ENCODE measurements at places on chromosomes 6 and 20.

DNA sequence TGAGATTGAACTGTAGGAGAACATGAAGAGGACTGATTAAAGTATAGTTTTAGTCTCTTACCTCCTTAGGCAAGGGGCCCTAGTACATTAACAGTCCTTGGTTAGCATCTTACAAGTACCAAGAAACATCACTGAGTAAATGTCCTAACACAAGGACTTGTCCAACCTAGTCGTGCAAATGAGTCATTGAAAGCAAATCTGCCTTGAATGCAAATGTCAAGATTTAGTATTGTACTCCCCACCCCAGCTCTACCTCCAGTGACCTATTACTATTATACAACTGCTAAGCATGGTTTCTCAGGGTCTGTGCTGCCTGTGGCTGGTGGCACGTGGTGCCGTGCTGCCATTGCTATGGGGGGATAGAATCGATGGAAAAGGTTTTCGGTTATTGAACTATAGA lies 138.4 kb downstream of the PLCB4 start:
- DNase-seq = no peak

DNA sequence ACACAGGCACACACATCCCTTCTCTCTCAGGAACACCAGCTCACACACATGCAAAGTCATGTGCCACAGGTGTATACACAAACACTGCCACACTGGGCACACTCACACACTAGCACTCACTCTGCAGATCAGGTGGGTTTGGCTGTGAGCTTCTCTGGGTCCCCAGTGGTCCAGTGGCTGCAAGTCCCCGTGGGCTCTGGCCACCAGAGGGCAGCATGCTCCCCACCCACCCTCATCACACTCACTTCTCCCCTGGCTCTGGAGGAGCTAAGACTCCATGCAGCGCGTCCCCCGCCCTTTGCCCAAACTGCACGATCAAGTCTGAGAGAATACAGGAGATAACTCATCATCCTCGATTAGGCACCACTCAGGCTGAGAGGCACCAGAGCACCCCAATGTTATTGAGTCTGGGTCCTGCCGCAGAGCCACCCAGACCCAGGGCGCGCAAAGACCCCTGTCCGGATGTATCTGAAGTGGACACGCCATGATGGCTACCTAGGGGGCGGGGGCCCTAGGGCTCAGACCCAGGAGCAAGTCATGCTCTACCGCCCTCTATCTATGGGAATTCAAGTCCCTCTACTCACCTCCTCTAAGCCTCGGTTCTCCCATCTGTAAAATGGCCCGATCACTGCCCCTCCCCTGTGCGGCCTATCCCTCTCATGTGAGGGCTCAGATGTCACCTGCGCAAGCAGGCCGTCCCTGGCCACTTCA lies 90.5 kb downstream of the GRM4 start:
- DNase-seq = peak; percentile 5

- no peak for DNase-seq
Measured at GRCh38 chr20:6959900-6960312, 192.4 kb downstream of the BMP2 start.

DNA sequence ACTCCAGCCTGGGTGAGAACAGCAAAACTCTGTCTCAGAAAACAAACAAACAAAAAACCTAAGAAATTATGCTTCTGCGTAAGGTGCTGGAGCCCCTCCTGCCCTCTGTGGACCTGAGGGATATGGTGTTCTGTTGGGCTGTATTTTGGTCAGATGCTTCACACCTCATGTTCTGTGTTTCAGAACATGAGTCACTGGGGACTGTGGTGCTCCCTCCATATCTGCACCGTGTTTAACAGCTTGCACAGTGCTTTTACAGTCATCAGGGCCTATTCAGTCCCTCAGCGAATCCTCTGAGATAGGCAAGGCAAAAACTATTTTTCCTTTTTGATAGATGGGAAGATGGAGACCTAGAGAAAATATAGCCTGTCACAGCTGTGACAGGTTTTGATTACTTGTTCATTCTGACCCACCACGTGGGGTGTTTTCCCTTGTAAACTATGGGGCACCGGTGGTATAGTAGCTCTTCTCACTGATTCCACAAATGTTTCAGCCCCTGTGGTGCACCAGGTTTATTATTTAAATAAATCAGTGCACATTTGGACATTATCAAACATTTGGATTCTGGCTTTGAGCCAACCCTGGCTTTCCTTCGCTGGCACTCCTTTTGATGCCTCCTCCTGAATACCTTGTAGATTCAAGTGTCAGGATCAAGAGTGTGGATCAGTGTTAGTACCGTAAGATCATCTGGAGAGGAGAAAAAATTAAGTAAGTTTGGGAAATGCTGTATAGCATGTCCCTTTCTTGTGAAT lies 9.6 kb downstream of the TTPAL start:
- no peak for DNase-seq

DNA sequence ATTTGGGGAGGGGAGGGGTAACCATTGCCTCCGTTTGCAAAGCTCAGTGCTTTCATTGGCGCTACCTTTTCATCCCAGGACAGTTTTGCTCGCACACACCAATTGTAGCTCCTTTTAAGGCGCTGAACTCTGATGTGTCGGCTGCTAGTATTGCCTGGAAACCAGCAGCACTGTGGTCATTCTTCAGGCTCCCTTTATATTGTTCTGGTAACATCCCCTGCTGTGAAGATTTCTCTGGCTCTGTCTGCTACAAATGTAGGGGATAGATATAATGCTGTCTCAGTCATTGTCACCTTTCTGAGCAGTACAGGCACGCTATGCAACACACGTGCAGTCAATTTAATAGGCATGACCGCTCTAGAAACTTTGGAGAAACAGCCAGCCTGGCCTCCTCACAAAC lies 172.9 kb upstream of the SASH1 start:
- DNase-seq = no peak

- DNase-seq = no peak
Measured at GRCh38 chr6:170049641-170050561, 241.0 kb downstream of the DLL1 start.

DNA sequence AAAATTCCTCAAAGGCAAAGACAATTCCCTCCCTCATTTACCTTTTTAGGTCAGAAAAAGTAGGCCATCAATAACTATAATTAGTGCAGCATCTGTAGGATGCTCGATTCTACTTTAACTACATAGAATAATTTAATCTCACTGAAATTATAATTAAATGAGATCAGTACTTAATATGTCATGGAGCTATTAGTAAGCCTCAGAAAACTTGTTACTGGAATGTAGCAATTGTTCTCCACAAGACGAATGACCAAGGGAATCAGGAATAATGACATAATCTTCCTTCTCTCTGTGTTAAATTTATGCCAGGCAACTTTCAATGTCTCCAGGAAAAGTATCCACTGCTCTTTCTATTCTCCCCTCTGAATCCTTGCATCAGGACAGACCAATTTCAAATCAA lies 34.1 kb downstream of the SESN1 start:
- no peak for DNase-seq

GRCh38 chr6:13370623-13371022 lies 42.3 kb upstream of the TBC1D7 start:
- DNase-seq = no peak

DNA sequence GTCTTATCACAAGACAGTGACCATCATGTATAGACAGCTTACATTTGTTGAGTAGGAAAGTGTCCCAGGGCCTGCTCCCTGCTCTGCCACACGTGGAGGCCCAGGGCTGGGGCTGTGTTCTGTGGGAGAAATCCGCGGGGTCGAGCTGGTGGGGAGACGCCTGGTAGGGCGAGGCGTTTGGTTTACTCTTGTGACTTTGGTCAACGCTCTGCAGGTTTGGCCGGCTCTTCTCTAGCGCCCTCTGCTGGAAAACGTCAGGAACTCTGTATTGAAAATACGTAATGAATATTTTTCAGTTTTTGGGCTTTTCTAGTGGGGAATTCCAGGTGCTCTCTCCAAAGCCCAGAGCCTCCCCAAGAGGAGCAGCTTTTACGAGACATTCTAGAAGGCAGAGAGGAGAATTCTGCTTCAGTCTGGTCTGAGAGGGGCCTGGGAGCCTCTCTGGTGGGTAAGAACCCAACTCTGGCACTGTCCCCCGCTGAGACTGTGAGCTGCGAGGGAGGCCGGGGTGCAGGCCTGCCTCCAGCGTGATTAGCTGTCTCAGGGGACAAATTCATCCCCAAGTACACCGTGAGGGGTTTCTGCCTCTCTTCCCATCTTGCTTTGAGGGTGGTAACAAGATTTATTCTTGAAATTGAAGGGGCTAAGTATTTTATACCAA lies 112.6 kb upstream of the RALGAPA2 start:
- no peak for DNase-seq

DNA sequence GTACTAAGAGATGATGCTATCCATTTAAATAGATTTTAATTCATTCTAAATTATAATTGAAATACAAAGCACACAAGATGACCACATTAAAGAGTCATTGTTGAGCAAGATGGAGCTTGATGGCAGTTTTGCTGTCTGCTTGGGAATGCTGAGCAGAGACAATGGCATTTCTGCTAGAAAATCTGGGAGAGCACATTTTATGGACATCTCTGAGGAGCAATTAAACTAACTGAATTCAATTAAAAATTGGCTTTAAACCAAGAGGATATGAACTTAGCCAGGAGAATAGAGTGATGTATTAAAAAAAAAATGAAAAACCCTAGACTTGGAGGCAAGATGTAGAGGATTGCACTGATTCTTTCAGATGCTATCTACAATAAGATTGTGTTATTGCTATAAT lies 19.1 kb upstream of the ADGRB3 start:
- DNase-seq = no peak

GRCh38 chr20:58008413-58008812 lies 220.0 kb downstream of the ANKRD60 start:
- DNase-seq = no peak

DNA sequence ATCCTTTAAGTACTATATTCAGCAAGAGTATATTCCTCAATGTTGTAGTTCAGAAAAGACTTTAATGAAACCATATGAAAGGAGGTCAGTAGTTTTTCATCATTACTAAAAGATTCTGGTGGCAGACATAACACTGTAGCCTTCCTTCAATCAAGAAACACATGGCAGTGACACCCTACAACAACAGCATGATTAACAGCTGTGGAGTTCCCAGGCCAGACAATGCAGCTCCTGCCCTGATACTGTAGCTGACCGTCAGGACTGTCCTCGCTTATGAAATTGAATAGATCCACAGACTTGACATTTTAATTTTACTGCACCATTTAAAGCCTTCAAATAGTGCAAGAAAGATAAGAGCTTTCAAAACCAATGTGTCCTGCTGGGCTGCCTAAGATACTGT lies 43.6 kb downstream of the USP45 start:
- DNase-seq = no peak

DNA sequence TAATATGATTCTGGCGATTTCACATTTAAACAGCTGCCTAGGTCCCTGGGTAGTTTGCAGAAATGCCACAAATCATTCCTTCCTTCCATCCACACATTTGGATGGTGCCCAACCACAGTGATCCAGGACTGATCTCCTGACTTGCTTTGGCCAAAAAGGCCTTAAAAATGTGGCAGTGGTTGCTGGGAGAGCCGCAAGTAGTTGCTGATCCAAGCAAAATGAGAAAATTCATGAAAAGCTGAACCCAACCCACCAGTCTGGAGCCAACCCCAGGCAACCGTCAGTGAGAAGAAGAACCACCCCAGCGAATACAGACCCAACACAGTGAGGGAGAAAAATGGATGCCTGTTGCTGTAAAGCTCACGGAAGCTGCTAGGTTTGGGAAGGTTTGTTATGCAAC lies 25.1 kb downstream of the RALGAPA2 start:
- DNase-seq = no peak

DNA sequence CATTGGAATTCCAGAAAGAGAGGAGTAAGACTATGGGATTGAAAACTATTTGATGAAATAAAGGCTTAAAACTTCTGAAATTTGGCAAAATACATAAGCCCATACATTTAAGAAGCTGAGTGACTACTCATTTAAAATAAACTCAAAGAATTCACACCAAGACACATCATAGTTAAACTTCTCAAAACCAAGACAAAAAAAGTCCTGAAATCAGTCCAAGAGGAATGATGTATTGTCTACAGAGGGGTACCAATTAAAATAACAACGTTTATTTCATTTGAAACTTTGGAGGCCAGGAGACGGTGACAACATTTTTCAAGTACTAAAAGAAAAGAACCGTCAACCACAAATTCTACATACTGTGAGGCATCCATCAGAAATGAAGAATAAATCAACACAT lies 841.4 kb upstream of the MAP3K7 start:
- DNase-seq = no peak

DNA sequence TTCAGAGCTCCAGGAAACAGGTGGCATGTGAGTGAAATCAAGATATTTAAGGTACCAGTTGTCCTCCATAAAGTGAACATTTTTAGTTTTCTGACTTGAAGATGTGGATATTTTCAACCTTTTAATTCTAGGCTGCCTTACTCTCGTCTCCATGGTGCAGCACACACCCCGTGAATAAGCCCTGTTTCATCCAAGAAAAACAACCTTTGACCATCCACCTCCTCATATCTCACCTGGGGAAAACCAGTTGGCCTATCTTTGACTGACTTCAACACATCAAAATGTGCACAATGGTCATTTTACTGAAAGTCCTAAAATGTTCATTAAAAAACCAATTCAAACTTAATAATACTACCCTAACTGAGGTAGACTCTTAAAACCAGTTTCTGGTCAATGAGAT lies 73.8 kb upstream of the CD2AP start:
- DNase-seq = no peak

DNA sequence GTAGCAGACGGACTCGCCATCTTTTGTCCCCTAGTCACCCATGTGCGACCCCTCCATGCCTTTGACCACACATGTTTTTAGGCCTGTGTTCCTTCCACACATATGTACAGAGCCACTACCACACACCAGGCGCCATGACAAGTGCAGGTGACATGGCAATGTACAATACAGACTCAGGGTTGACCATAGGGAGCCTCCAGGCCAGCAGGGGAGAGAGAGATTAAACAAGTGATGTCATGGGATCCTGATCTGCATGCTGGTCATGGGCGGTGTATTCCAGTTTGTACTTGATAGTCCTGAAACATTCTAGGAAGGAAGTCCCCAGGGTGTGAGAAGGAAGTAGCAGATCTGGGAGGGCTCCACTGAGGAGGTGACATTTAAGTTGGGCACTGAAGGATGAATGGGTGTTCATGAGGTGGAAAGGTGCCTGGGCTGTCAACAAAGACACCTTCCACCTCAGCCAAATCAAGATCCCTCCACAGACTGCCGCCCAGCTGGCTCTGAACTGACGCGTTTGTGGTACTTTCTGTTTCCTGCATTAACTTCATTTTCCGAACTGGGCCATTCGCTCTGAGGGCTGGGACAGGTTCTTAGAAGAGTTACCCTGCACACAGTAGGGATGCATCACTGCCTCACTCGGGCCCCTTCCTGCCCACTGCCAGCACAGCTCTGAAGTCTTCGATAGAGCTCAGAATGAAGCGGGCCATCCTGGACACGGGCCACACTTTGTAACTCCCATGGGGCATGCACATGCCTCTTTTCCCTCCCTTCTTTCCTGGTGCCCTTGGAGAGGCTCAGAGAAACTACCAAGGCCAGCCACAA lies 94.0 kb downstream of the NOL4L start:
- no peak for DNase-seq

Measured in T-helper 2 cell (primary cell).